ENCODE measurements at places on chromosomes 16 and 17.

DNA sequence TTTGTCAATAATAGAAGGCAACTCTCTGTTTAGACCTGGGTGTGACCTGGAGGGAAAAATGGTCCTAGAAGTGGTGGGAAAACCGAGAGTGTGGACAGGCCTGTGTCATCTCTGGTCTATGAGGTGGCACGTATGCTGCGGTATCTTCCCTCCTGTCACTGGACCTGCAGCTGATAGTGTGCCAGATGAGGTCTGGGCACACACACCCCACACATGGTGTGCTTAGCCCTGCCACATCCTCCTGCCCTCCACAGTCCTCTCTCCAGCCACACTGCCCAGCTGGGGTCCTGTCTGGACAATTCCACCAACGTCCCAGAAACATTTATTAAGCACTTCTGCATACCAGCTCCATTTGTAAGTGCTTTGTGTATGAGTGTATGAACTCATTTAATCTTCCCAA is 37.2 kb downstream of the GLP2R start:
- DNase-seq: no peak

DNA sequence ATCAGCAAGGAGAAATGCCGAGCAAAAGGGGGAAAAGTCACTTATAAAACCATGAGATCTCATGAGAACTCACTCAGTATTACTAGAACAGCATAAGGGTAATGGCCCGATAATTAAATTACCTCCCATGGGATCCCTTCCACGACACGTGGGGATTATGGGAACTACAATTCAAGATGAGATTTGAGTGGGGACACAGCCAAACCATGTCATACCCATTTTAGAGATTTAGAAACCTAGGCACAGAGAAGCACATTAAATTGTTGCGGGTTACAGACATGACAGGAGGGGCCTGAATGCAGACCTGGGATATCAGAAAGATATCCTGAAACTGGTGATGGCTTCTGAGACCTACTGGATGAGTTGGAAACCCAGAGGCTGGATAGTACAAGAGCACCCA is 20.1 kb downstream of the ARHGAP17 start:
- DNase-seq: no peak

DNA sequence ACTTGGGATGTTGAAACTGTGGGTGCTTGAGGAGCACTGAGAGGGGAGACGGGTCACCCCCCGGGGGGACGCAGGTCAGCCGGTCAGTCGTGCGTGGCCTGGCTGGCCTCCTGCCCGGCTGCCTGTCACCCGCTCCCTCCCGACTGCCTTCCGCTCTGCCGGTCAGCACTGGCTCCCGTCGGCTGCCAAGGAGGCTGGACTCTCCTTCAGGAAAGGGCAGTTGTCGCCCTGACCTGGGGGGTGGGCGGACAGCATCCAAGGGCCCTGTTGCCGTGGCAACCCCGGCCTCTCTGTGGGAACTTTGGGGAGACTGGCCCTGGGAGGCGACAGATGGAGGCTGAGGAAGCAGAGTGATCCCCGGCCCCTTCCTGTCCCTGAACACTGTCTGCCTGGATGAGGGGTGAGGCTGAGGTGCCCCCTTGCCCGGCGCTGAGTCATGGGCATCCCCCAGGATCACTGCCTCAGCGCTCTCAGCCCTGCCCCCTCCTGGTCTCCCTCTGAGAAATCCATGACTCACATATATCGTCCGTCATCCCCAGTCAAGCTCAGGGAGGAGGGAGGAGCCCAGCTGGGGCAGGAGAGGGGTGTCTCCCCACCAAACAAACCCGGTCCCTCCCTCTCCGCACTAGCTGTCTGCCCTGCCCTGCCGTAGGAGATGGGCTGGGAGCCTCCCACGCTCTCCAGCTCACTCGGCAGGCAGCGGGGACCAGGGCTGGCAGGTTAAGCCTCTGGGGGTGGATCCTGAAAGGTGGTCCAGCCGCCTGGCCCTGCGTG is at the start of gene ADGRG1:
Gene ADGRG1, plus strand, starts transcription at position 623 of the 774 bp plus-strand sequence. CDS start 21,658 bp downstream, outside the sequence.
- peak; percentile 34 for DNase-seq

DNA sequence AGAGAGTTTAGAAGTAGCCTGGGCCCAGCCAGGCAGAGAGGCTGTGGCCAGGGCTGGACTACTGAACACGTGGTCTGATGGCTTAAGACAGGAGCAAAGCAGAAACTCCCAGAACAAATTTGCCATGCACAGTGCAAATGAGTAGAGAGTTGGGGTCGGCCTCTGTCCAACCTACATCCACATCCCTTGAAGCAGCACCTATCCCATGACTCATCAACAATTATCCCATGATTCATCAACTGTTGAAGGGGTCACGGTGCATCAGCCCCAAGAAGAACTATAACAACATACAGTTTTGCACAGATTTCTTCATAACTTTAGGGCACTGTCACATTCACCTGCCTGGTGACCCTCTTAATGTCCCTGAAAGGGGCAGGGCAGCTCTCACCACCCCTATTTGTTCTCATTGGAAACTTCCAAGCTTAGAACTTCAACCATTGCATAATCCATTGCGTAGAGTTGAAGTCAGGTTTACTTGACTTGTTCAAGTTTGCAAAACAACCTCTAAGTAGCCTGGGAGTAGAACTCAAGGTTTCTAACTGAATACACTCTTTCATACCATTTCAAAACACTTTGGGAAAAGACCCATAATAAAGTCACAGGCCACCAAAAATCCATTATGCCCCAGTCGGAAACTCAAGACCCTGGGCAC is 235.2 kb upstream of the CDH5 start:
- no peak for DNase-seq

DNA sequence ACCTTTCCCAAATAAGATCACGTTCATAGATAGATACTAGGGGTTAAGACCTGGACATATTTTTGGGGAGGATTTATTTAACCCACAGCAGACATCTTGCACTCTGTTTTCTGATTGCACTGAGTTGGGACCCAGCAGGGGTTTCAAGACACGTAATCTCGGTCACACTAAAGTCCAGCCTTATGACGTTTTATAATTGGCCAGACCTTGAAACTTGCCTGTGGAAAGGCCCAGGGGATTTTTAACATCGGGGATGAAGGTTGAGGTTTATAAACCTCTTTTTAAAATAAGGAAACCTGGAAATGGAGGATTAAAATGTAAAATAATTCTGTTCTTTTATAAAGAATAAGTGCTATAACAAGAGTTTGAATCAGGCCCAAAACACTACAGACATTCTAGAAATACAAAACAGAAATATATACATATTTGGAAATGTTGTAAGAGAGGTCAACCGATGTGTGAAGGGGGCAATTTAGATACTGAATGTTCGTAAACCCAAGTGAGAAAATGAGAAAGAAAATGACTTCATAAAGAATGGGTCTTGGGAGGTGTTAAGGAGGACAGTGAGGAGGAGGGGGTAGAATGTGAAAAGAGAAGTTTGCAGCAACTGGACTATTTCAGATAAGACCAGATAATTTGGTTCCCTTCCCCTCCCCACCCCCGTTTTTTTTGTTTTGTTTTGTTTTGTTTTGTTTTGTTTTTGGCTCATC is 61.1 kb upstream of the NOL11 start:
- no peak for DNase-seq

DNA sequence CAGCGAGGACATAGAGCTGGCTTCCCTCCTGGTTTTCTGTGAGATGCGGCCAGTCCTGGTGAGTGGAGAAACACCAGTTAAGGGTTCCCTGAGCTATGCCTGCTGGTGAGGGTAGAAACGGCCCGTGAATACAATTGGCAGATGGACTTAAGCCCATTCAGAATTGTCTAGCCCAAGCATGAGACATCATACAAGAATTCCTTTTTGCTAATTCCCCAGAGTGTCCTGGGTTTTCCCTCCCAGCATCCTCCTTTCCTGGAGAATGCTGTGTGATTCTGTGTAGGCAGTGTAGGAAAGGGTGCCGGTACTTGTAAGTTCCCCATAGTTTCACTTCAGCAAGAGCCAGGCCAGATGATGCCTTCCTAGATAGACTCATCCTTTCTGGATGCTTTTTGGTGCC is 65.1 kb downstream of the SDR42E1 start:
- DNase-seq: no peak

DNA sequence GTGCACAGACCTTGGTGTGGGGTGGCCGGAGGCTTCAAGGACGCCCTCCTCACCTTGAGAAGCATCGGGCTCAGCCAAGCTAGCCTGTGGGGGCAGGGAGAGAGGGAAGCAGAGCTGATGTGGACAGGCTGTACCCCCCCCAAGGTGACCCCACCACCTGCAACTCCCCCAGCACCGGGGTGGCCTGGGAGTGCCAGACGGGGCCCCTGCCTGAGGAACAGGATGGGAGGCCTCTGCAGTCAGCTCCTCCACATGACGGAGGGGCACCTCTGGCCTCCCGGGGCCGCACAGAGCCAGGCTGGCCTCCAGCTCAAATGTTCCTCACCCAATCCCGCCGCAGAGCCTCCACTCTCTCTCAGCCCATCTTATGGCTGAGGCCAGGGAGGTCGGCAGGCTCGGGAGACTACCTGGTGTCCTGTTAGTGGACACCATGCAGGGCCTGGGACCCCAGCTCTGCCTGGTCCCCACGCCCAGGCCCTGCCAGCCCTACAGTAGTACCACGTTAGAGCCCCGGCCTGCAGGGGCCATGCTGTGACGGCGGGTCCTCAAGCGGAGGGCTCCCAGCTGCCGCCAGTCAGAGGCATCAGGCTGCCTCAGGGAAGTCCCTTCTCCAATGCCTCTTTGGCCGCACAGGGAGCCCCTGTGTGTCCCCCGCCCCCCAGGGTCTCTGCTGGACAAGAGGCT is 19.4 kb upstream of the SLC38A10 start:
- no peak for DNase-seq

GRCh38 chr17:72591289-72592241 is 470.7 kb downstream of the SOX9 start:
- peak; percentile 6 for DNase-seq

DNA sequence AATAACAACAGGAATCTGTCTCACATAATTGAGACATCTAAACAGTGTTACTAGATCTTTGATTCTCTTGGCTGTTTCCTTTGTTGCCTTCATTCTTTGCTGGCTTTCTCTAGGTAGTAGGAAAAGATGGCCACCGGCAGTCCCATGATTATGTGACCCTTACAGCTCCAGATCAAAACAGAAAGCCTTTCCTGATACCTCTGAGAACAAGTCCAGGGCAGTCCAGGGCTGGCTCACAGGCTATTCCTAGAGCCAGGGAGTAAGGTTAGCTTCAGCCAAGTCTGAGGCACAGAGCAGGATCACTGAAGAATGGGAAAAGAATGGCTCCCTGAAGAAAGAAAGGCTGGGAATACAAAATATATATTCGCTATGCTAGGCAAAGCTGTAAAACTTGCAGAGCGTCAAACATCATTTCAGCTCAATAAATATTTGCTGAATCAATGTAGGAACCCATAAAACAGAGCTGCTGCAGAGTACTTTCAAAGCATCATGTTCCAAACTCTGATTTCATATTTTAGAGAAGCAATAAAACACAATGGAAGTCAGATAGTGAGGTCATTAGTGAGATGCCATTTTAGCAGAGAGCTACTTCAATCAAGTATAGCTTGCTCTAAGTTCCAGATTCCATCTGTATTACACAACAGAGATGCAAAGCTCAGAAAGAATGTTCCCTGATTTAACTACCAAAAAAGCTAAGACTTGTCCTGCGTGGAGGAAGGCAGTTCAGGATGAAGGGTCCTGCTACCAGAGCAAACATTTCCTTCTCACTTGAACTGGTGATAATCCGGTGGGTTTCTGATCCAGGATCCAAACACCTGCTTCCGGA is 23.4 kb downstream of the ADAT1 start:
- DNase-seq: no peak

GRCh38 chr16:13313351-13313750 is 412.0 kb downstream of the SHISA9 start:
- no peak for DNase-seq

- DNase-seq: no peak
Observed at GRCh38 chr17:3316836-3317235, 18.7 kb upstream of the OR3A1 start.

DNA sequence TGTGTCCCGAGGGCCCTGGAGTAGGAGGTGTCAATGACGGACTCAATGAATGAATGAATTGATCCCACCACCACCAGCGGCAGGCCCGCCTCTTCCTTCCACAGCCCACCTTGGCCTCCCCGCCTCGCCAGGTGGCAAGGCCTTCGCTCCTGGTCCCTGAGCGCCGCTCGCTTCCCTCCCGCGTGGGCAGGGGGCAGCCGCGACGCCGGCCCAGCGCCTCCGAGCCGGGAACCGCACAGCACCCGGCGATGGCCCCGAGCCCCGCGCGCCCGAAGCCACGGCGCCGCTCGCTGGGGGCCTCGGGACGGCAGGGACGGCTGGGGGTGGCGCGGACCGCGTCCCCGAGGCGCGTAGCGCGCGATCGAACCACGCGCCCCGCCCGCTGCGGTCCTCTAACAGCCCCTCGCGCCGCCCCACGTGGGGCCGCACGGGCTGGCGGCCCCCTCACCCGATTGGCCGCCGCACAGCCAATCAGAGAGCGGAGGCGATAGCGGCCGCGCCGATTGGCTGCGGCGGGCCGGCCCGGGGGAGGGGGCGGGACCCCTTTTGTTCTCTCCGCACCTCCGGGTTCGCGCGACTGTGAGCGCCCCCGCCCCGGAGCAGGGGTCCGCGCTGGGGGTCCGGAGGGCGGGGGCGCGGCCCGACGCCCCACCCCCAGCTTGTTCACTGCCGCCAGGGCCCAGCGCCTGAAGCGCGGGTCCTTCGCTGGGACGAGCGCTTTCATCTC is 31.4 kb downstream of the ACTG1 start:
- peak; percentile 83 for DNase-seq

DNA sequence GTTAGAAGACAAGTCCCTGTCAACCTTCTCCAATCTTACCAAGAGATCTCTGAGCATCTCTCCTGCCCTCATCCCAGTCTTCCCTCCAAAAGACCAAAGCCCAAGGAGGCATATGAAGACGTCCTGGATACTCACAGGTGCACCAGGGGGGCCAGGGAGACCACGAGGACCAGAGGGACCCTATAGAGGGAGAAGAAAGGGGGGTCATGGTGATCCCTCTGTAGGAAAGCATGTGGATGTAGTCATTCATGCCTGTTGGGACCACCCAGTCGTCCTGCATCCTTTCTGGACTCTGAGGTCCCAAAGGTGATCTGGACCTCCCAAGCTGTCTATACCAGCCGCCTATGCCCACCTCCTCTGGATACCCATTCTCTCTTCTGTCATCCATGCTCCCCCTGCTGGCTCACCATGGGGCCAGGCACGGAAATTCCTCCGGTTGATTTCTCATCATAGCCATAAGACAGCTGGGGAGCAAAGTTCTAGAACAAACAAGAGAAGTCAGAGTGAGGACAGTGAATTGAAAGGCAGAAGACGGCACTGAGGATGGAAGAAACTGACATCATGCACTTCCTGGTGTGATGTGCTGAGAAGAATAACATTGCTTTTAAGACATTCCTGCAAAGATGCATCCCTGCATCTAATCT is 3.3 kb downstream of the COL1A1 start:
- peak; percentile 72 for DNase-seq

DNA sequence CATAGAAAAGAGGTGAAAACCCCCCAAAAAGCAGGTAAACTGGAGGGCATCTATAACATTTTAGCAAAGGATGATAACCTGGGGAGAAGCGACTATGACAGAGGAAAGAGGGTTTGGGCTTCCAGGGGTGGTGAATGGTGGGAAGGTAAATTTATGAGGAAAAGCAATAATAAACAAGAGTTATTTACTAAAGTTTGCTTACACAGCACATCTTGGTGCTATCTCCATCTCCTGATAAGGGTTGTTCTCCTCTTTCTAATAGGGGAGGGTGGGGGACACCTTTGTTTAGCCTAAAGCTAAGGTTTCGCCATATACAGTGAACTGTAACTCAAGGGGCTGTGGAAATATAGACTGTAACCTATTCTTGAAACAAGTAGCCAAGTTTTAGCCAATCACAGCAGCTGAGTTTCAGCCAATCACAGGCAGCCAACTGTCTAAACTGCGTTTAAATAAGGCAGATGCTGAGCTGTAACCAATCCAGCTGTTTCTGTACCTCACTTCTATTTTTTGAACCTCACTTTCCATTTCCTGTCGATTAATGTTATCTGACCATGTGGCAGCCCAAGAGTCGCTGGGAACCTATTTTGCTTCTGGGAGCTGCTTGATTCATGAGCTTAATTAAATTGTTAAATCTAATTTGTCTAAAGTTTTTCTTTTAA is 191.8 kb downstream of the MAP2K6 start:
- DNase-seq: no peak
